NCI-H510A treated with DMSO at 0.1 percent for 48 hours (cell line): ENCODE measurements at places on chromosomes 12 and 14.

DNA sequence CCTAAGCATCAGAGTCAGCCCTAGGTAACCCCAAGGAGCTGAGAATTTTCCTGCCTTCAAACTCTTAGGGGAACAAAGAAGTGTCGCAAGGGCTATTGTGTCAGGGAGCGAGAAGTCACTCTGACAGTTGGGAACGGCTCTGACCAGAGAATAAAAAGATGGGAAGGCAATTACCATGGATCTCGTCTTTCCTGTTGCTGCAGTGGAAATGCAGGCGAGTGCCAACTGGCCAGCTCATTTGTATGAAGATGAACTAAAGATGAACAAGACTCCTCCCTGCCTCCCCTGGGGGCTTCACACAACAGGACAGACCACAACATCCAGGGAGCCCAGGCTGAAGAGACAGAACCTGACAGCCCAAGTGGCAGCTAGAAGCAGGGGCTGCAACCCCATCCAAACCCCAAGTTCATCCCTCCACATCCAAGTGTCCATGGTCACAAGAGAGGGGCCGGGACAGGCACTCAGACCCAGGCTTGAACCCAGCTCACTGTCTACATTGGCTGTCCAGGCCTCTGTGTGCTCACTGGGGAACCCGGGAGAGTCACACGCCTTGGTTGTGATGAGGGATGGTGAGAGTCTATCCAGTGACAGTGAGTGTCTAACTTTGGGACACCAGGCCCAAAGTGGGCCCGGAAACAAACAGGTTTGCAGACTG lies 322.4 kb downstream of the BCL11B start:
- DNase-seq: no peak

DNA sequence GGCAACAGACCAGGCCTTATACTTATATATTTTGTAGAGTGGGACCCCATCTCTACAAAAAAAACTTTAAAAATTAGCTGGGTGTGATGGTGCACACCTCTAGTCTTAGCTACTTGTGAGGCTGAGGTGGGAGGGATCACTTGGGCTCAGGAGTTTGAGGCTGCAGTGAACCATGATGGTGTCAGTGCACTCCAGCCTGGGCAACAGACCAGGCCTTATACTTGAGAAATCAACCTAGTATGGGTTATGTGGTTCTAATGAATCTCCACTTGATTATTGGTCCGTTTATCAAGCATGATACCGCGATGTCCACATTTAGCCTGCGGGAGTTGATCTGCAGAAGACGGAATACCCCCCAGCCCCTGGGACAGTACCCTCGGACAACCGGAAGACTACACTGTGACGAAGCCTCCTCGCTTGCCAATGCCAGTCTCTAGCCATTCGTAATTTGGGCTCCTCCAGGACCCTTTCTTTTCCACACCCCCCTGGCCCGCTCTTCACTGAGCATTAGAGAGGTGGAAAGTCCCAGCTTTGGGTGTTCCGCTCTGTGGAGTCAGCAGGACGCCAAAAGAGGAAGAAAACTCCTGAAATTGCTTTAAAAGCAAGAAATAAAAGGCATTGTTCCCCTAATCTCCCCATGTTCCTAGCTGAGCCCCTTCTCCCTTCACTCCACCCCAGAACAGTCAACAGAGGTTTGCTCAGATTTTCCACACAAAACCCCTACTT lies 19.4 kb downstream of the LTBP2 start:
- no peak for DNase-seq

GRCh38 chr14:64707661-64708060 lies 3.4 kb downstream of the PLEKHG3 start:
- no peak for DNase-seq

- DNase-seq: no peak
These were observed 250.0 kb downstream of the PHLDA1 start for GRCh38 chr12:75781532-75782046.

- DNase-seq: no peak
These were observed 1.1 kb upstream of the SPATS2 start for GRCh38 chr12:49366096-49366651.

DNA sequence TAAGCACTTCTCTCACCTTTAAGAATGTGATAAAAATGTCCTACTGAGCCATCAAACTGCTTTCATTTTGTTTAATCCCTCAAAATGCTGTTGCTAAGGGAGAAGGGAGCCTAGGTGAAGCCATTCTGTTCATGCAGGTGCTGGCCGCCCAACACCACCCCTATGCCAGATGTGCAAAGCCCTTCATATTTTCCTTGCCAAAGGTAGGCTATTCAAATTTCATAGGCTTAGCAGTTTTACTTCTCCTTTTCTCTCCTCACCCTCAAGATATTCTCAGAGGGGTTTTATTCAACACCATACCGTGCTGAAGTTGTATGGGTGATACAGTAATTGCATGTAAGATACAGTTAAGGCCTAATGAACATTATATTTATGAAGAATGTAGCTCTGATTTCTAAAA lies 461.7 kb downstream of the GXYLT1 start:
- DNase-seq: no peak

DNA sequence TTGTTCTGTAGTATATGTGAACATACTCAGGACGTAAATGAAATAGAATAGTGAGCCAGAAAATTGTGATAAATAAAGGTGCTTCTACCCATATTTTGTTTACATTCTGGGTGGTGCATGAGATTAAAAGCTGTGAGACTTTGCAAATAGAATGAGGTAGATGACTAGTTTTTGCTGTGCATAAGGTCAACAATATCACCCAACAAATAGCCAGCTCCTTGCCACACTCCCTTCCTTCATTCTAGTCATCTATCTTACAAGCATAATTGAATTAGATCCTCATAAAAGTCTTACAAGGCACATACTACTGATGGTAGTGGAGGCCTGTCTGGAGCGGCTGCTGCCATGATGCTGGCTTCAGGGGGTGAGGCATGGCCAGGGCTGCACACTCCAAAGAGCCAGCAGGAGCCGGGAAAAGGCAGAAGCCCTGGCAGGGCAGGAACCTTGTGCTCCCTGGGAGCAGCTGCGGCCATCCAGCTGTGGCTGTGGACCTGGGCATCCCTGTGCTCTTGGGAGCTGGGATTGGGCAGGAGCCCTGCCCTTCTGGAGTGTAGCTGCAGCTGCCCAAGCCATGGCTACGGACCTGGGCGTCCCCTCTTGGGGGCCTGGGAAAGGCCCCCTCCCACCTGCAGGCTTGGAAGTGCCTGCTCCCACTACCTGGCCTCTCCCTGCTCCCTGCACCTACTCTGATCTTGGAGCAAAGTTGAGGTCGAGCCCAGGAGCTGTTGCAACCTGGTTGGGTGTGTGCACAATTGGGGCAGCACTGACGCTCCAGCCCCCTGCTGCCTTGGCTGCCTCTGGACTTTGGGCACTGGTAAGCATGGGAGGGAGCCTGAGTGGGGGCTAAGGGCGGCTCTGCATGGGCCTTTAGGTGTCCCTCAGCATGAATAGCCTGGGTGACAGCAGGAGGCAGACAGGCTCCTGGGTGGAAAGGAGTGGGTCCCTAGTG lies 112.8 kb downstream of the DACT1 start:
- DNase-seq: no peak

GRCh38 chr12:101200145-101200544 lies 9.9 kb downstream of the SLC5A8 start:
- DNase-seq: no peak

DNA sequence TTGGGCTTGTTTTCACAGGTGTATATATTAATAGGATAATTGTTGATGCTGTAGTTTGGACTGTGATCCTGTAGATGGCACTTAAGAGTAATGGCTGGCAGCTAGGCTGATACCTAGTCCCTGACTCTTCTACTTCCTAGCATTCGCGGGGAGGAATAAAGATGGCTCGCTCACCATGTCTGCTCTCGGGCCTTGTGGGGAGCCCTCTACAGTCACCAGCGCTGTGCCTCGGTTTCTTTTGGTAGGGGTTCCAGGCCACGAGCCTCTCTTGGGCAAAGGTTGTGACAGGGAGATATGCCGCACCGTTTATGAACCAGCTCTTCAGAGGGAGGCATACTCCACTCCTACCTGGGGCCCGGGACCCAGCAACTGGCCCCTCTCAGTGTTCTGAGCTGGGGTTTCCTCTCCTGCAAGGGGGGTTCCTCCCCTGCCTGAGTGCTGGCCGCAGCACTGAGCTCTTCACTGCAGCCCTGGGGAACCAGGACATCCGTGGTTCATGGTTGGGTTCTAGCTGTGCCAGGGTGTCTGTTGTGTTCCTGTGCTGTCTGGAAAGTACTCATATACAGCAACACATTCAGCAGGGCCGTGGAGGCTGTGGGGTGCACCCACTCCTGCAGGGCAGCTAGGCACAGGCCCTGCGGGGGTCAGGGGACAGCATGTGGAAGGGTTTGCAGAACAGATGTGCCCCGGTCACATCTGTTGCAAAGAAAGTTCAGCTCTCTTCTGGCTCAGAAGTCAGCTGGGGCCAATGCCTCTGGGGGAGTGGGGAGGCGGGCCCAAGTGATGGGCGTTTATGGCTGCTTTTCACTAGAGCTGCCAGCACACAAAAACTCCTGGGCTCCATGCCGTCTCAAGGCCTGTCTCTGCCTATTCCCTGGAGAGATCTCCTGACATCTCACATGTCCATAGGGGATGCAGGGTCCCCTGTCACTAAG lies 147.9 kb downstream of the PPFIA2 start:
- DNase-seq: peak; percentile 15

DNA sequence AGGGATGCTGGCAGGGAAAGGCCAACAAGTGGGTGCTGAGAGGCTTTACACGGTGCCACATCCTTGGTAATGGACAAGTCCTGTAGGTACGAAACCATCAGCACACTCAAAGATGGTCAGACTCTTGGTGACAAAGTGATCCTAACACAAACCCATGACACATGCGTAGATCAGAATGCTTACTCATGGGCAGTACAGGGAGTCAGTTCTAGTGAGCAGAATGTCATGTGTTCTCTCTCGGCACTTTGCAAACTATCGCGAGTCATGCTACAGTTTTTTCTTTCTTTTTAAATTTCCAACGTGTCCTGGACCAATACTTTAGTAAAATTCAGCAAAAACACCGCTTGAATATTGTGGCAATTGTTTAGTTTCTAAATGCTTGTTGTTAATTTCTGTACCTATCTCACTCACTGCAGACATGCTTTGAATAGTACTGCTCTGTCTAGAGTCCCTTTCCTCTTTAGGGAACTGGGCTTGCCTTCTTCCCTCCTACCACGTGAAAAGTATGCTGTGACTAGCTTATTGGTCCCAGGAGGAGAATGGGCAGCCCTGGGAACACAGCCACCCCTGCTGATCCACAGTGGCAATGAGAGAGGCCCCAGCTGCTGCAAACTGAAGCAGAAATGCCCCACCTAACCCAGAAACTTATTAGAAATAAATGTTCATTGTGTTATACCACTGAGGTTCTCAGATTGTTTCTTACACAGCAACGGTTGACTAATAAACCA lies 62.4 kb downstream of the UBR7 start:
- no peak for DNase-seq

GRCh38 chr14:32629236-32629635 lies 300.1 kb downstream of the AKAP6 start:
- DNase-seq: no peak

DNA sequence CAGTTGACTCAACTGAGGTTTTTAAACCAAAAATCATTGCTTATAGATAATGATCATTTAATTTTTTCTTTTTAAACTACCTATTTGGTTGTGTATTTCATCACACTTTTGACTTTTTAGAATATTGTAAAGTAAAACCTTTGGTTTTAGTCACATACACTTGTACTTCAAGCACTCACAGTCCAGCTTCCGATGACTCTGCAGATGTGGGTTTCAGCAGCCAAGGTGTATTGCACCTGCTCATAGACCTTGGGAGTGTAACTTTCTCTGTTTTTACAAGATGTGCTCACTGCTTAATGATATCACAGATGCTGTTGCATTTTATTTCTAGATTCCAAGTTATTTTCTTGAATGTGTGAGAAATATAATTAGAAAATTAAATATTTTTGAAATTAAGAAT lies 188.3 kb upstream of the SLC38A2 start:
- DNase-seq: no peak

- DNase-seq: peak; percentile 93
These were observed 21.6 kb upstream of the MED13L start for GRCh38 chr12:116299064-116299463.
